Activated CD8-positive, alpha-beta memory T cell treated with anti-CD3 and anti-CD28 coated beads for 1 hour (primary cell): ENCODE measurements at places on chromosomes 2 and 18.

- no peak for DNase-seq
Observed at GRCh38 chr2:134226601-134227000, 27.3 kb upstream of the MGAT5 start.

GRCh38 chr2:122525336-122525735, 769.9 kb downstream of the TSN start:
- no peak for DNase-seq

GRCh38 chr2:7915302-7916091, 766.4 kb upstream of the ID2 start:
- no peak for DNase-seq

DNA sequence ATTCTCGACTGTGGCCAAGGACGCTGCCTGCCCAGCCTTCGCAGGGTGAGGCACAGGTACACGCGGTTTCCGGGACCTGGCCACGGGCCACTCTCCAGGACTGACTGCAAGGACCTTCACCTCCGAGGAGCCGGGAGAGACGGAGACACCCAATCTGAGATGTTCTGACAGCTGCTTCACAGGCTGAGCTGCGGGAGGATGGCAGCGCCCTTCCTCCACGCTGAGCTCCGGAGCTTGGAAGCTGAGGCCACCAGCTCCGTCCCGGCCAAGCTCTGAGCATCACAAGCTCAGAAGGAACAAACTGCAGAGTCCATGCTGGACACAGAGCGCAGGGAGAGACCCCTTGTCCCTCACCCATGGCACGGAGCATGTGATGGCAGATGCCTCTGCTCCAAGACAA, 71.1 kb upstream of the CTDP1 start:
- DNase-seq, result no peak

DNA sequence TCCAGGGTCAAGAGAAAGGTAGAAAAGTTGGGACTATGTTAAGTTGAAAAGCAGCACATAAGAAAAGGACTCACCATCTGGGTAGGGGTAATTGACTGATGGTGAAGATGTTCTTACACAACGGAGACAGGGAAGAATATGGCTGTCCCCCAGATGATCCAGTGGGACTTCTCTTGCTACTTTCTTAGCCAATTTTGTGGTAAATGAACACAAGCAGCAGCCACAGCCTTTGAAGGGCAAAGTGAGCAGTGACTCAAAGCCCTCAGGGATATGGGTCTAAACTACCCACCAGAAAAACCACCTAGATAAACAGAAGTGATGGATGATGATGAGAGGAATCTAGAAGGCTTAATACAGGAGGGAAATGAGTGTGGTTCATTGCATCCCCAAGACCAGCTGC, 65.8 kb upstream of the SLC9A2 start:
- DNase-seq, result no peak

GRCh38 chr18:32443033-32443705, 27.5 kb downstream of the GAREM1 start:
- no peak for DNase-seq

DNA sequence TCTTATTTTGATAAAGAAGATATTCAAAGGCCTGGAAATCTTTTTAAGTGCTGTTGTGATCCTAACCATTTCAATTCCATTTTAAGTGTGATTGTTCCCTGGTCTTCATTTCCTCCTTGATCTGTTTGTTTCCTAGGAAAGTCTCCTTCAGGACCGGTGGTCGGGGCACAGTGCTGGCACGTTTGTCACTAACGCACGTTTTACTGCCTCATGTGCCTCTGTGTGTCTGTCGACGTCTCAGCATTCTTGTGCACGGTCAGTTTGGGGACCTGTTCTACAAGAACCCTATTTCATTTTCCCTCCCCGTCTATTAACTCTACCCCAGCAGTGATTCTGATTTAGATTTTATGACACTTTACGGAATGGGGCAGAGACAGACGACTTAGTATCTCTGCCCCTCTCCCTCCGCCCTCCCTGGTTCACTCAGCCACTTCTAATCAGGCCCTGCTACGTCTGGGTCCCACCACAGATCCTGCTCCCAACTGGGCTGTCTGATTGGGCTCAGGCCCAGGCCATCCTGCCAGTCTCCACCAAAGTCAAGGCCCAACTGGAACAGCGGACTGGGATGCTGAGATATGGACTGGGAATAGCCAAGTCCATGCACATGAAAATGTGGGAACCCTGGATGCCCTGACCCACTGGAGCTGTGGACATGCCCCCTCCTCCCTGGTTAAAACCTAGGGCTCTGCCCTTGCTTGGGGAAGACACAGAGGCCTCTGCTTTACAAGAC, 95.6 kb downstream of the TWIST2 start:
- DNase-seq, result no peak

GRCh38 chr2:64649626-64650025, 4.1 kb downstream of the SERTAD2 start:
- DNase-seq, result no peak

DNA sequence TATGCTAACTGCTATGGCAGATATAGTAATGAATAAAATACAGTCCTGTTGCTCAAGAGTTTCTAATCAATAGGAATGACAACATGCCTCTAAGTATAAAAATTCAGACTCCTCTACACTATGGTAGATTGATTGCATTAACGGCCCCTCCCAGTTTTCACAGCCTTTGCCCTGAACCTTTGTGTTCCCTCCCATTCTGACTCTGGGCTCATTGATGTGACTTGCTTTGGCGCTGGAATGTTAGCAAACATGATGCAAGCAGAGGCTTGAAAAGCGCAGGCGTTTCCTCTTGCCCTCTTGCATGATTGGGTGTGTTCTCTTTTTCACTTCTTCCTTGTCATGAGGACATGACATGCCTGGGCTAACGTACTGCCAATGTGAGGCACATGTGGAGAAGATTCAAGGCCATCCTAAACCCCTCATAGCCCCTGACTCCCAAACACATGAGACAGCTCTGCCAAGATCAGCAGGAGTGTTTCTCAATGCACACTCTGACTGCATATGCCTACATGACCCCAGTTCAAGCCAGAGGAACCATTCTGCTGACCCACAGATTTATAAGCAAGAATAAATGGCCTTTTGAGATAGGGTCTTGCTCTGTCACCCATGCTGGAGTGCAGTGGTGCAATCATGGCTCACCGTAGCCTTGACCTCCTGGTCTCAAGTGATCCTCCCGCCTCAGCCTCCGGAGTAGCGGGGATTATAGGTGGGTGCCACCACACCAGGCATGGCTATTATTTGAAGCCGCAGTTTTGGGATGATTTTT, 49.7 kb upstream of the CD28 start:
- no peak for DNase-seq

DNA sequence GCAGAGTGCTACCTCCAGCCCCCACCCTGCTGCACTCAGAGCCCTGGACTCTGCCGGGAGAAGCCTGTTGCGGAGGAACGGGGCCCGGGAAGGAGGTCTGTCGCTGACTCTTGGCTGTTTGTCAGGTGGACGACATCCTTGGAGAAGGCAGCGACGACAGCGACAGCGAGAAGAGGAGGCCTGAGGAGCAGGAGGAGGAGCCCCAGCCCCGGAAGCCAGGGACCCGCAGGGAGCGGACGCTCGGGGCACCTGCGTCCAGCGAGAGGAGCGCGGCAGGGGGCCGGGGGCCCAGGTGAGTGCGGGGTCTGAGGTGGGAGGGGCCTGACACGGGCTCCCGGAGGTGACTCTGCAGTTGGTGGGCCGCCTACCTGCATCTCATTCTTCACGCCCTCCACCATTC, 56.6 kb downstream of the CTDP1 start:
- no peak for DNase-seq

DNA sequence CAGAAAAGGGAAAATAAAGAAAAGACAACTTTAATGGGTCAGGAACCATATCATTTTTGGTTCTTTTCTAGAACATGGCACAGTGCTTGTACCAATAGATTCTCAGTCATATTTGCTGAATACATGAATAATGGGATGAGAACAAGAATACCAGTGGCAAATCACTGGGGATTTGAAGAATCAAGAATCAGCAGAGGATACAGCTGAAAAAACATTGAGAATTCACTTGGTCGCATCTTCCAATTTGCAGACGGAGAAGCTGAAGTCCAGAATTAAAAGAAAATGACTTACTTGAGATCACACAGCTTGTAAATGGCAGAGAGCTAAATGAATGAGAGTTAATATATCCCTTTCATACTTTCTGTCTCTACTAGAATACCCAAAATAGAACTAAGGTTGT, 362.2 kb downstream of the RAD51AP2 start:
- DNase-seq, result no peak

DNA sequence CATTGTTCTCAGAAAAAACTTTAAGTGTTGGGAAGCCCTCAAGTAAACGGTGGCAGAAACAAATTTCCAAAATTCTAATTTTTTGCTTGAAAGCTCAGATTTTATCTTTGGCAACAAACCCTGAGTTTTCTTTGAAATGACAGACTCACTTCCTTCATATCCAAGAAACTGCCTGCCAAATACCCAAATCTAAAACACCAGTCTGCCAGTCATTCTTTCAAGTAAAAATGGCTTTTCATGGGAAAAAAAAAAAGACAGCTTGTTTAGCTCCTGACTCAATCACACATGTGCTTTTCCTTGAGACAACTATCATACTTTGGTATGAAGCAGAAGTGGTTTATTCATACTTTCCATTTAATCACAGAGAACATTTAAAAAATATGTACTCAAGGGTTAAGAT, 40.6 kb upstream of the CSRNP3 start:
- no peak for DNase-seq

GRCh38 chr2:12325806-12326205, 390.9 kb upstream of the TRIB2 start:
- DNase-seq, result no peak

- no peak for DNase-seq
Observed at GRCh38 chr18:32424696-32425095, 46.0 kb downstream of the GAREM1 start.

GRCh38 chr2:118255301-118255700, 167.0 kb downstream of the INSIG2 start:
- DNase-seq, result no peak

DNA sequence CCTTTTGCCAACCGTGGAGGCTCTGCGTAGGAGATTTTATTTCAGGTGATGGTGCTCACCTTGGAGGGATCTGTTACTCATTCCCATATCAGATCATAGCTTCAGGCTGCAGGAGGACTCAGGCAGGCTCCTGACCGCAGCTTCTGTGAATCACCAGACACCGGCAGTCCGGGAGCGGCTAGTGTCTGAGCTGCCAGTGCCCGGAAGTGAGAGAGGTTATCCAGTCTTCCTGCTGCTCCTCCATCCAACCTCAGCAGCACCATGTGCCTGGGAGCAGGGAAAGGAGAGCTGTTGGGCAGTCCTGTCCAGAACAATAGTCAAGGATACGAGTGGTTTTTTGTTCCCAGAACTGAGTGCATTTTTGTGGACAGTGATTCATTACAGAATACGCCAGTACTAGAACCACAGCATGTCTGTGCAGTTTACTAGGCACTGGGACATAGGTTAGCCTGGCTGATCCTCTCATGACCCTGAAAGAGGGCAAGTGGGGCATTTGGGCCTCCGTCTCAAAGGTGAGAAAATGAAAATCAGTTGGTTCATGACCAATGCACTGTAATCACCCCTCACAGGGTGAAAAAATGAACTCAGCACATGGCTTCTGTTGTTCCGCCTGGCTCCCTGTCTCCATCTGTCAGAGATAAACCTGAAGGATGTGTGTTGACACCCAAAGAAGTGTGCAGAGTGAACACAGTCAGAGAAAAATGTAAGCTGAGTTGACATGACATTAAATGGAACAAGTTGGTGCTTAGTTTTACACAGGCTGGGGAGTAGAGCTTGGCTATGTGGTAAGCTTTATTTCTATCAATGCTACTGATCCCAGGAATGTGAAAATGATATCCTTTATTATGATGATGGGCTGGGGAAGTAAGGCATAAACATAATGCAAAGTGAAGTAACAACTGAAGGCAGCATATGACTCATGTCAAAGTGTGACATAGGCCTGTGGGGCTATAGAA, 12.2 kb downstream of the FHOD3 start:
- DNase-seq, result no peak
